ENCODE measurements at places on chromosomes 4 and X.

- DNase-seq, result no peak
Observed at GRCh38 chr4:6851431-6851830, 58.2 kb upstream of the TBC1D14 start.

GRCh38 chrX:40041915-40042314 is 55.8 kb downstream of the BCOR start:
- no peak for DNase-seq

GRCh38 chr4:184265546-184266351 is 48.1 kb upstream of the ENPP6 start:
- no peak for DNase-seq

- no peak for DNase-seq
Observed at GRCh38 chr4:123018396-123018775, 96.0 kb upstream of the NUDT6 start.

DNA sequence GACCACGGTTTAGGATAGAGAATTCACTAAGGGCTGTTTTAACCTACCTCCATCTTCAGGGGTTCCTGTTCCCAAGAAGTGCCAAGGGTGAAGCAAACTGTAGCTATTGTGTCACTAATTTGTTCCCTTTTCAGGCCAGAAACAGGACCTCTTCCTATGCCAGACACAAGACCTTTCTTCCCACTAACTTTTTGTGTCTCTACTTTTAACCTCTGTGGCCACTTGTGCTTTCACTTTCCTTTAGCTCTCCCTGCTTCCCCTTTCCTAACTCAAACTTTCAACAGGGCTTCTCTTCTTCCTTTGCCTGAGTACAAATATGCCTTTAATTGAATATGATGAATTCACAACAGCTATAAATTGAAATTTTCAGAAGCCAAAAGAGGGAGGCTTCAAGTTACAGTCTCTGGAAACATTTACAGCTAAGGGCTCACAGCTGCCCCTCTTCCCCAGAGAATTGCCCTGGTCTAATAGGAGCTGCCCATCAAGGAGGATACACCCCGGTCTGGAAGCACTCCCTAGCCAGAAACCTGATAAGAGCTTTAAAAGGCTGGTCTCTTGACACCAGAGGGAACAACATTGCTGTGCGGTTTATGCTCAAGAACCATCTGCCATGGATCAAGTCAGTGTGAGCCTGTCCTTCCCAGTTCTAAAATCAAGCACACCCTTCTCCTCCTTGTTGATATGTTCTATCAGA is 61.7 kb upstream of the PLS3 start:
- DNase-seq, result no peak

Measured in NCI-H446 (cell line).